ENCODE measurements at places on chromosomes 4 and X.

- no peak for DNase-seq
Measured at GRCh38 chr4:86560447-86560846, 33.7 kb upstream of the PTPN13 start.

GRCh38 chr4:65170768-65171514, 499.3 kb downstream of the EPHA5 start:
- no peak for DNase-seq

GRCh38 chr4:159077702-159078495, 25.0 kb upstream of the RAPGEF2 start:
- DNase-seq = no peak

DNA sequence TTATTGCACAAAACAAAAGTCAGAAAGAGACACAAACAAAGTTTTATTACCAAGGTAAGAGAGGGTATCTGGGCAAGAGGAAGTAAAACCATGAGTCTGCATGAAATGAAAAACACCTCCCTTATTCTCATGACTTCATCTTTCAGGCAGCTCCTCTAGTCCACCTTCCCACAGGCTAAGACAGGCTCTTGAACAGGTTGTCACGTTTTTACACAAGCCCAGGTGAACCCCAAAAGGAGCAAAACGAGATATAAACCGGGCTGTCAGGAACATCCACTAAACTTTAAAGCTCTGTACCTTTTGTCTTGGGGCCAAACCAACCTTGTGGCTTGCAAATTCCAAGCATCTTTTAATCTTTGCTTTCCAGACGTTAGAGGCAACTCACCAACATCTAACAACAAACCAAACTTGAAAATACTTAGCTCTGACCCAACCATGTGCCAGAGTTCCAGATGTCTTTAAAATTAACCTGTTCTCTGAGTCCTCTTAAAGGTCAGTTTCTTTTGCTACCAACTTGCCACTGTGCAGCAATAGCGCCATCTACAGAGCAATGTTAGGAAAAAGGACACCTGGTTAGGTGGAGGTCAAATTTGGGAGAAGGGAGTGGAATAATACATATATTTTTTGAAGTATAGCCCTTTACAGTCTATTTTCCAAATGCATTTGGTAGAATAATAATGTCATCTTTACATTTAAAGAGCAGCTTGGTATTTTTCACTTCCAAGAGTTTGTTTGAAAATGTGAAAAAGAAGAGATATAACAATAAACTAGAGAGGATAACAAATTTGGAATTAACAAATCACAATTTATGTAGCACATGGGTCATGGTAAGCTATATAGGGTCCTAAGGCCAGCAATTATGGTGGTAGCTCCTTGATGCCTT, 73.1 kb downstream of the QRFPR start:
- DNase-seq = no peak

DNA sequence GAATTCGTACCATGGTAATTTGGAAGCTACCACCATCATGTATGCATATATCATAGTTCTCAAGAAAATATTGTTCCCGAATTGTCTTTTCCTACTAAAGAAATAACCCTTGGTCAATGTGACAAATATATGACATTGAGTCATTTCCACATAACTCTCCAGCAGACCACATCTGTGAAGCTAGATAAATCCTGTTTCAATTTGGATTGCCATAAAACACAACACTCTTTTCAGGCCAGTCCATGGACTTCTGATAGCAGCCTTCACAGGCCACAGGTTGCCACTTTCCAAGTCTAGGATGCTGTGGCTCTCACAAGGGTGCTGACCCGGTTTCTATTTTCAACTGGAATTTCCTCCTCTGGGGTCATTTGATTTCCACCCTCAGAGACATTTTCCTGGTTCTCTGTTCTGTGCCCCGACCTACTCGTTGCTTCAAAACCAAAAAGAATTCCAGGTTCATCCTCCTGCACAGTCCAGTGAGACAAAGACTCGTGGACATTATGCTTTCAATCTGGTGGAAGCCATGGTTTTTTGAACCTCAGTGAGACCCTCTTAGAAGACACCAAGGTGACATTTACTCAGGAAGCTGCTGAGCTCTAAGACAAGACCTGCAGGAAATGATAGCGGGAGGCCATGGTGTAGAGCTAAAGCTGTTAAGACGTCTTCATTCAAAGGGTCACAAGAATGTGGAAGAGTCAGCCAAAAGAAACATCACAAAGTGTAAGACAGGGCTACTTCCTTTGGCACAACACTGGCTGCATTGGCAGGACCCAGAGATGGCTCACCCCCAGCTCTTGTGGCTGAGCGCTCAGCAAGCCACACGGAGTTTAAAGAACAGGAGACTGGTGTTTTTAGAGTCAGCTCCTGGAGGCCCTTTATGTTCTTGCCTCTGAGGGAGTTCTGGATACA, 119.8 kb downstream of the AMELX start:
- no peak for DNase-seq

- DNase-seq = no peak
Measured at GRCh38 chrX:55524487-55524886, 34.8 kb upstream of the USP51 start.

Data from cortex of kidney (tissue), 1 donor.